ENCODE measurements at places on chromosomes 5 and 9.

DNA sequence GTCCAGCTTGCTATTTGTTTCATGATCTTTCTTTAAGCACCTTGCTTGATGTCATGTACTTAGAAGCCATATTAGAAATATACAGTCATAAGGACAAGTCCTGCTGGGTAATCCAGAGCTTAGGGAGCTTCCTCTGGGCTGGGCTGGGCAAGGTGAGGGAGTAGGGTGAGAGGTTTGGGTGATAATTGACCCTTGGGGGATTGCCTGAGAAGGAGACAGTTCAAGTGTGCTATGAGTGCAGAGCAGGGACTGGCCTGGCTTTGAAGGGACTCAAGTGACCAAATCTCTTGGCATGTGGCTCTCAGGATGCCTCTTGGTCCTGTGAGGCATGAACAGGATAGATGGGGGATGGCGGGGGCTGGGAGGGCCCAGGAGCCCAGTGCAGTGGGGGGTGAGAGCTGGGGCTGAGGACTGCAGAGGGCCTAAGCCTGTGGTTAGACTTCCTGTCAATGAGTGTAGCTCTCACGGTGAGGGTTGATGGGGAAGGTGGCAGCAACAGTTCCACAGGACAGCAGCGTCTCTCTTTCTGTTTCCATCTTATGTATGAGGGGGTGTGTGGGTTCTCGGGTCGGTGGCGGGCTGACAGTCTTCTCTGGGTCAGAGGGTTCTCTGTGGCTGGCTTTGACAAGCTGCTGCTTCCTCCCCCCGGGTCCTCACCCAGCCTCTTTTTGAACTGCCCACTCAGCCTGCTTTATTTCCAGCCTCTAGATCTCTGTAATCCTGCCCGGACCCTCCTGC is 53.5 kb downstream of the RGS3 start:
- DNase-seq: no peak

GRCh38 chr9:137534256-137535119 is 15.7 kb downstream of the PNPLA7 start:
- peak; percentile 68 for DNase-seq

GRCh38 chr5:151110992-151111391 is 30.2 kb upstream of the TNIP1 start:
- no peak for DNase-seq

DNA sequence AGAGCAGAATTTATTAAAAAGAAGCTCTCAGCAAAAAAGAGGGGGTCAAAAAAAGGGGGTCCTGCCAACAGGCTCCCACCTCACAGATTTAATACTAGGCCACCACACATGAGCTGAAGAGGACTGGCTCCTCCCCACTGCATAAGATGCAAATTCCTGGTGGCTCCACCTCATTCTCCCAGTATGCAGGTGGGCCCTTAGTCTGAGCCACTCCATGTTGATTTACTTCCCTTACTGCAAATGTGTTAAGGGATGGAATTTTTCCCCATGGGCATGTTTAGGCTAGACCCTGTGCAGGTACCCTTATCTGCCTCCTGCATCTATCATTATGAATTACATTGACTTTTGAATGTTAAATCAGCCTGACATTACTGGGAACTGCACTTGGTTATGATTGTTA is 82.9 kb downstream of the ISOC1 start:
- no peak for DNase-seq

- no peak for DNase-seq
These were observed 24.9 kb downstream of the LPCAT1 start for GRCh38 chr5:1498623-1499416.

DNA sequence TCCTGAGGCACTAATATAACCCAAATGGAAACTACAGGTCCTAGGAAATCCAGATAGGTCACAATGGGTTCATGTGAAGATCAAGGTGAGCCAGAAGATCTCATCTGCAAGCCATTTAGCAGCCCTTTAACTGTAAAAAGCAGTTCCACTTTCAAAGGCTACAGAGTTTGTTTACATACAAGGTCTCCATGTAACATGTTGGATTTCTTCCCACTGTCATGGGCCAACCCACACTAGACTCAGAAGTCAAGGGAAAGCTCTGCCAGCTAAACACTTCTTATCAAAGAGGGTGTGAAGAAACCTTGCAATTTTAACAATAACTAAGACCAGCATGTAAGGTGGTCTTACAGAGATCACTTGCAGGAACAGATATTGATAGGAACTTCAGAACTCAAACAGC is 3.8 kb upstream of the CTNNAL1 start:
- no peak for DNase-seq

- DNase-seq: no peak
These were observed 168.8 kb downstream of the GAPVD1 start for GRCh38 chr9:125430161-125431011.

Measured in AML-193 (cell line).